ENCODE measurements at places on chromosomes 7 and 10. TPM values are rescaled to one million over a fixed set of nuclear protein-coding genes. Genes with fewer than 3 reads are reported as not detected.

CEP55 gene
- total RNA-seq: 29.6 TPM

NUTM2E gene
- 0.70 TPM for total RNA-seq

GRCh38 chr10:7070950-7071349 is 339.9 kb downstream of the SFMBT2 start:
- H3K36me3 ChIP-seq: no peaks in the 10 kb centered on the region
- no peak for DNase-seq
- no peak overlapping the region for H3K4me3 ChIP-seq
- H3K4me1 ChIP-seq: no peaks in the 10 kb centered on the region
- H3K27ac ChIP-seq: no peak overlapping the region

GRCh38 chr7:57769958-57770357 is 320.0 kb downstream of the ZNF716 start:
- no peaks in the 10 kb centered on the region for H3K4me1 ChIP-seq
- H3K4me3 ChIP-seq: no peak overlapping the region
- no peak overlapping the region for H3K27ac ChIP-seq

GRCh38 chr10:36946598-36946997 is 178.8 kb upstream of the ANKRD30A start:
- no peaks in the 10 kb centered on the region for H3K36me3 ChIP-seq
- no peaks in the 10 kb centered on the region for H3K4me1 ChIP-seq
- H3K27me3 ChIP-seq: no peaks in the 10 kb centered on the region
- H3K4me3 ChIP-seq: no peak overlapping the region

- H3K36me3 ChIP-seq: no peaks in the 10 kb centered on the region
- H3K27me3 ChIP-seq: no peaks in the 10 kb centered on the region
- no peak overlapping the region for H3K4me3 ChIP-seq
- no peaks in the 10 kb centered on the region for H3K4me1 ChIP-seq
- H3K27ac ChIP-seq: no peak overlapping the region
- no peak for DNase-seq
These were observed 417.2 kb upstream of the C7orf33 start for GRCh38 chr7:148173369-148173768.
